CD8-positive, alpha-beta memory T cell (primary cell): ENCODE measurements at places on chromosomes 16 and 17. TPM values are rescaled to one million over a fixed set of nuclear protein-coding genes. Genes with fewer than 3 reads are reported as not detected.

The KRT25 gene
- not detected for total RNA-seq

GRCh38 chr17:61380217-61380835 is 19.3 kb upstream of the TBX2 start:
- DNase-seq = no peak
- H3K36me3 ChIP-seq = no peaks in the 10 kb centered on the region
- no peak overlapping the region for H3K4me3 ChIP-seq
- H3K27ac ChIP-seq = no peak overlapping the region
- no peaks in the 10 kb centered on the region for H3K27me3 ChIP-seq

DNA sequence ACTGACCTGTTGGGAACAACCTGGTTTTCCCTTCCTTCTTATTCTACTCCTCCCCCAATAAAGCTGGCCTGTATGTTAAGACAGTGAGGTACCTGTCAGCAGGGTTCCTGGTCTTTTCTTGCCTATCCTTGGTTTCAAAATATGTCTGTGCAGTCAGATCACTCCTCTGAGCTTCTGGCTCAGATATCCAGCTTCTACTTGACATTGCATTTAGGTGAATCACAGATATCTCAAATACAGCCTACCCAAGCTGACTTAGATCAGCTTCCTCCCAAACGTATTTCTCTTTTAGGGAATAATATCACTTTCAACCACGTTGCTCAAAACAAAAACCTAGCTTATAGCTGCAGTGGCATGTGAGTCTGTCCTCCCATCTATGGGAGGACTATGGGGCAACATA is 48.7 kb downstream of the TEX14 start:
- H3K4me3 ChIP-seq = no peak overlapping the region
- no peaks in the 10 kb centered on the region for H3K36me3 ChIP-seq
- H3K4me1 ChIP-seq = no peaks in the 10 kb centered on the region
- no peaks in the 10 kb centered on the region for H3K27me3 ChIP-seq
- no peak overlapping the region for H3K27ac ChIP-seq
- no peak for DNase-seq

GRCh38 chr17:12290207-12290606 is 269.5 kb downstream of the MAP2K4 start:
- no peak overlapping the region for H3K27ac ChIP-seq
- H3K36me3 ChIP-seq = no peaks in the 10 kb centered on the region
- no peak for DNase-seq
- H3K4me3 ChIP-seq = no peak overlapping the region
- no peaks in the 10 kb centered on the region for H3K4me1 ChIP-seq

GRCh38 chr17:61495161-61495857 is 43.1 kb downstream of the TBX4 start:
- H3K4me1 ChIP-seq = no peaks in the 10 kb centered on the region
- DNase-seq = no peak
- H3K4me3 ChIP-seq = no peak overlapping the region
- no peak overlapping the region for H3K27ac ChIP-seq

DNA sequence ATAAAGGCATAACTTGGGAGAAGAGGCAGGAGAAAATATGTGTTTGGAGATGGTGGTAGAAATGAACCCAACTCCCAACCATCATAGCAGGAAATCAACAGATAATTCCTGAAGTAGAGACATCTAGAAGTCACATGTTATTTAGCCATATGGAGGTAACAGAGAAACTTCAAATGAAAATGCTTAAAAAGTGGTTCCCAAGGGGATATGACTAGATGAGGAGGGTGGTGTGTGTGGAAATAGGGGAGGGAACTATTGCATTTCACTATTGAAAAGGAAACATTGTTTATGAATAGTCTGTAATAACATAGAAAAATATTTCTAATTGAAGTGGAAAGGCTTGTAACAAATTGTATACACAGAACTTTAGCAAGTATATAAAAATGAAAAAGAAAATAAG is 412.0 kb downstream of the SHISA9 start:
- H3K4me1 ChIP-seq = no peaks in the 10 kb centered on the region
- no peaks in the 10 kb centered on the region for H3K36me3 ChIP-seq
- no peaks in the 10 kb centered on the region for H3K27me3 ChIP-seq
